Colonic mucosa (tissue), 4 donors: ENCODE measurements at places on chromosomes 3 and 15. TPM values are rescaled to one million over a fixed set of nuclear protein-coding genes. Genes with fewer than 3 reads are reported as not detected.

GRCh38 chr3:111803123-111803593 is 55.9 kb upstream of the PHLDB2 start:
- peak; percentile 34 for DNase-seq

GRCh38 chr3:102827386-102827785 is 392.6 kb downstream of the ZPLD1 start:
- DNase-seq, result no peak

- no peak for DNase-seq
Observed at GRCh38 chr15:100140527-100141308, 201.1 kb downstream of the ADAMTS17 start.

- no peak for DNase-seq
Observed at GRCh38 chr15:71674354-71674753, 136.0 kb upstream of the NR2E3 start.

GRCh38 chr3:183381673-183382072 is 46.7 kb downstream of the MCF2L2 start:
- no peak for DNase-seq

- DNase-seq, result no peak
Observed at GRCh38 chr3:23669541-23670255, 136.1 kb upstream of the UBE2E1 start.

- no peak for DNase-seq
Observed at GRCh38 chr3:124299831-124300230, 307.9 kb upstream of the ROPN1 start.

- no peak for DNase-seq
Observed at GRCh38 chr3:125067225-125067624, 11.4 kb upstream of the HEG1 start.

DNA sequence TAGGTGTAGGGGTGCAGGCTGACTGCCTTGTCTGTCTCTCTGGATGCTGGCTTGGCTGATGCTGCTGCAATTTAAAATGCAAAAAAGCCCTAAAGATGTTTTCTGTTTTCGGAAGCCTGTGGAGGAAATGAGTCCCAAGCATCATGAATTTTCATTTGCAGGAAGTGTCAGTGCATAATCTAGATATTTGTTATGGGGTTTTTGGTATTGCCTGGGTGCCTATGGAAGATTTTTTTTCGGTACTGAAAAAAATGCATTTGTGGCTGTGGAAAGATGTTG is 1.9 kb downstream of the CACNA1D start:
- DNase-seq, result no peak

GRCh38 chr3:108830991-108831614 is 8.5 kb downstream of the TRAT1 start:
- DNase-seq, result no peak

DNA sequence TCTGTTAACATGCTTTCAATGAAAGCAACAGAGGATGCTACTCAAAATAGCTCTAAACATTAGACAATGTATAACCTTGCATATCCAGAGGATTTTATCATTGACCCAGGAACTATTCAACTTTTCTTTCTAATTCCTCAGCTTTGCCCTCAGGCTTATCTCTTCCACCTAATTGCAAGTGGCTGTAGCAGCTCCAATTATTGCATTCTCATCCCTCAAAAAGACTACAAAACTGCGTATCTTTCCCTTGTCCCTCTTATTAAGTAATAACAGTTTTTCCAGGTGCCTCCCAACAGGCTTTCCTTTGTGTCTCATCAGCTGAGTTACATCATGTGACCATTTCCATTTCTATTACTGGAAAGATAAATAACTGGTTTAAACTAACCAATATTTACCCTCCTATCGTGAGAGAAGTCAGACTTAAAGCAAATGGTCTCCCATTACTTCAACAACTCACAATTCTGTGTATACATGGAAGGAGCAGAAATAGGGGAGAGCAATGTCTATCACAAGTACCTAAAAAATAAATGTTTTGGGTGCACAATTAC is 78.0 kb upstream of the MBNL1 start:
- no peak for DNase-seq

DNA sequence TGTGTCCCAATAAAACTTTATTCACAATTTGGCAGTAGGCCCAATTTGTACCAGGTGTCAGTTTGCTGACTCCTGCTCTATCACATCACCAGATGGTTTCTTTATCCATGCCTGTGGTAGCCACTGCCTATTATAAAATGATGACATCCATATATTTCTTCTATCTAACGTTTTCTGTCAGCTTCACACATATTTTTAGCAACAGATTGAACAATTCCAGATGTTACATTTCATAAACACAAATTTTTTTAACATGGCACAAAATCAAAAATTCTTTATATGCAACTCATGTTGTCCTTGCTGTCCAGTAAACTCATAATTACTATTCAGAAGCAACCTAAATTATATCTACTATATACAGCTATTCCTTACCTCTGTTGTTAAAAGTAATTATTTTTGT is 1371.6 kb downstream of the NSUN3 start:
- DNase-seq, result no peak

GRCh38 chr15:70245932-70246622 is 148.4 kb upstream of the TLE3 start:
- no peak for DNase-seq

- no peak for DNase-seq
Observed at GRCh38 chr15:59160880-59161593, 45.6 kb upstream of the LDHAL6B start.

DNA sequence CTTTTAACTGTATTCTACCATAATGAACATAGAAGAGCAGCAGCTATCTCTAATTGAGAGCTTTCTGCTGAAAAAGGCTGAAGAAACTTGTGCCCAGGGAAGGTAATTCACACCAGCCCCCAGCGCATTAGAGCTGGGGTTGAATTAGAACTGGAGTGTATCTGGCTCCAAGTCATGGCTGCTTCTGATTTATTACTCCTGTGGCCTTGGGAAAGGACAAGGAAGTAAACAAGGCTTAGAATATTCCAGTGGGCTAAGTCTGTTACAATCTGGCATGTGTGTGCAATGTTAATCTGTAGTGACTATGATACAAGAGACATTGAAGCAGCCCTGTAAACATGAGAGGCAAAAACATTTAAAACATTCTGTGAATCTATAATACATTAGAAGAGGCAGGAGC is 18.1 kb downstream of the CPA3 start:
- no peak for DNase-seq

Gene FSD2
- total RNA-seq, result not detected

Gene PYGO1
- 0.30 TPM for total RNA-seq

Gene LNP1
- 0.74 TPM for total RNA-seq

Gene STRA6
- not detected for total RNA-seq

Gene CD80
- 0.29 TPM for total RNA-seq
